Activated naive CD4-positive, alpha-beta T cell treated with anti-CD3 and anti-CD28 coated beads, Interleukin-2, amount 10 ng/mL, durations not matched to agents 7 days and 5 days (primary cell): ENCODE measurements at places on chromosomes 7 and 10.

- no peak for DNase-seq
Measured at GRCh38 chr7:6202117-6202516, 70.3 kb downstream of the CYTH3 start.

- no peak for DNase-seq
Measured at GRCh38 chr7:19248681-19249080, 103.5 kb upstream of the FERD3L start.

DNA sequence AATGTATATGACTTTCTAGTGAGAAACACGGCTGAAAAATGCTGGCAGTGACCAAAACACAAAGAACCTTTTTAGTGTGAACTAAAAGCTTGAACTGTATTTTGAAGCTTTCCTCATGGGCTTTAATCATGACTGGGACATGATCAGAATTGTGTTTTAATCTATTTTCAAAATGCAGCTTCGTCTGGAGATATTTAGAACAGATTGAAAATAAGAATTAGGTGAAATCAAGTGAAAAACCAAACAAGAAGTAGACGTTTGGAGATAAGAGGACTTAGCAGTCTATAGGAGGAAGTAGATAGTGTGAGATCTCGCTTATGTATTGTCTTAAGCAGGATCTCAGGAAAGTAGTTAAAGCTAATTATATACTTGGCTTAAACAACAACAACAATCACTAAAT, 865.4 kb upstream of the MBL2 start:
- no peak for DNase-seq

DNA sequence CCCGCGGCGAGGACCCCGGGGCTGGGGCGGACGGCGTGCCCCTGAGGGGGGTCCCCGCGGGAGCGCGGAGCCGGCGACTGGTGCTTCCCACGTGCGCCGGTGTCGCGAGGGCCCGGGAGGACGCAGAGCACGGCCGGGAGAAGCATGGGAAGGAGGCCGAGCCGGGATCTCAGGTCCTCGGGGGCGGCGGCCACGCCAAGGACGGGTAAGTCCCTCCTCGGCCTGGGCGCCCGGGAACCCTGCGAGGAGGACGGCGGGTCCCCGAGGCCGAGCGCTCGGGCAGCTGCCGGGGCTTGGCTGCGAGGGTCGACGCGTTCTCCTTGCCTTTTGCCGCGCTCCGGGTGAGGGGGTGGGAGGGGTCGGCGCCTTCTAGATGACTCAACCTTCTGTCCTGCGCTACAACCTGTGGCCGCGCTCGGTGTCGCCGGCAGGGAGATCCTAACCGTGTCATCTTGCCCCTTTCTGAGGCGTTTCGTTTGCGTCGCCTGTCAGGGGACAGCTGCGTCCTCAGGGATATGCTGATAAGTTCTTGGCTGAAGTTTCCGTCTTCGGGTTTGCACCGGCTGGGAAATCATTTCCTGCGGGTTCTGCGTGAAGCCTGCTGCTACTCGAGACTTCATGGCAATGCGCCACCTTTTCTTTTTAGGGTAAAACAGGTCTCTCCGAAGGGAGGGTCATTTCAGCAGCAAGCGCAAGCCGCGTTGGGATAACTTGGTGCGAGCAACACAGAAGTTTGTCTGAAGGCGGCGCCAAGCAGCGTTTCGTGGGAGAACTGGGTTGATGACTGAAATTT, 529 bp downstream of the TASOR2 start:
- DNase-seq, result peak; percentile 84
